ENCODE measurements at places on chromosomes 13 and 19.

GRCh38 chr13:98334620-98335205 is 157.6 kb upstream of the RNF113B start:
- no peak for DNase-seq

DNA sequence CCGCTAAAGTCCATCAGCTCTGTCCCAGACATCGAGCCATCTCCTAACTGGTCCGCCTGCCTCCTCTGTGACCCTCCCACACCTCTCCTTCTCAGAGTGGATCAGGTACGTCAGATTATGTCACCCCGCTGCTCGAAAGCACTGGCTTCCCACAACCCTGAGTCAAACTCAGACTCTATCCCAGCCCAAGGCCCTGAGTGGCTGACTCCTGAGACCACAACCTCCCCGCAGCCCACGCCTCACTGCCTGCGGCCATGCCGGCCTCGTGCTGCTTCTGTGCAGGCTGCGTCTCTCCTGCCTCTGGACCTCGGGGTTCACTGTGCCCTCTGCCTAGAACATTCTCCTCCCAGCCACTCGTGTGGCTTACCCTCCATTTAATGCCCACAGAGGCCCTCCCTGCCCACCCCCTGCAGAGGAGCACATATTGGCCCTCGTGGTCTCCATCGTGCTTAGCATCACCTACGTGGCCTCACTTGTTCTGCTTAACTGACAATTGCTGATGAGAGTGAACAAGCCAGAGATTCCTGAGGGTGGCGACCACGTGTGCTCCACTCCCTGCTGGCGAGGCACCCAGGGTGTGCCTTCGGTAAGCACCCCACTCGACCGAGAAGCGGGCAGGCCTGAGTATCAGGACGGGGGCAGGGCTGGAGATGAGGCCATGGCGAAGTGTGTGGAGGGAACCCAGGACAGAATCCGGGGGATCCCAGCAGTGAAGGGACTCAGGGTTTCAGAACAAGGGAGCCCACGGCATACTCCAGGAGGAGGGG is 13.5 kb upstream of the FKRP start:
- DNase-seq, result no peak

GRCh38 chr19:41707871-41708371 is 505 bp upstream of the CEACAM5 start:
- no peak for DNase-seq

DNA sequence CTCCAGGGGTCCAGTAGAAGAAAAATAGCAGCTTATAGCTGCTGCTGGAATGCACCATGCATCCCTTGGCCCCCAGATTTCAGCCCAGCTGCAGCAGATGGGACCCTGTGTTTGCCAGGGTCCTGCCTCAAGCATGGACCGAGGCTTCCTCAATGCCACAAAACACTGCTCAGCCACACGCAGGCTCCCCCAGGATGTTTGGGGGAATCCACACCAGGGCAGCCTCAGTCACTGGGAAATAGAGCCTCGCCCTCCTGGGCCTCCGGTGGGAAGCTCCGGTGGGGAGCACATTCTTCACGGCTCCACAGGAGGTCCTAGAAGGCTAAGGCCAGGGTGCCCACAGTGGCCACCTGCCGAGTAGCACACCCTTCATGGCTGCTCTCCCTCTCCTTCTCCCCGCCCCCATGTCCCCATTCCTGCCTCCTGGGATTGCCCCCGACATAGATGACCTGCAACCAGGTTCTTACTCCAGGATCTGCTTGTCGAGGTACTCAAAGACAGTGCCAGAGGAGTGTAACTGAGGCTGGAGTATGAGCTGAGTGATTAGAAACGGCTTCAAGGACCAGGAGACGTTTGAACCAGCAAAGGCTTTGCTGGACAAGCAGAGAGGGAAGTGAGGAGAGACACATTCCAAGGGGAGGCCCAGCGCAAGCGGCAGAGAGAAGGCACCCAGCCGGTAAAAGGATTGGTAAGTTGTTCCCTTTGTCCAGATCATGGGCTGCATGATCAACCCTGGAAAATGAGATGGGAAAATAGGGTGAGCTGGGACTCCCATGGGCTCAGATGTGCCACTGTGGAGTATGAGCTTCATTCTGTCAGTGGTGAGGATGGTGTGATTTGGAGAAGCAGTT is 110.7 kb upstream of the UQCRFS1 start:
- no peak for DNase-seq

DNA sequence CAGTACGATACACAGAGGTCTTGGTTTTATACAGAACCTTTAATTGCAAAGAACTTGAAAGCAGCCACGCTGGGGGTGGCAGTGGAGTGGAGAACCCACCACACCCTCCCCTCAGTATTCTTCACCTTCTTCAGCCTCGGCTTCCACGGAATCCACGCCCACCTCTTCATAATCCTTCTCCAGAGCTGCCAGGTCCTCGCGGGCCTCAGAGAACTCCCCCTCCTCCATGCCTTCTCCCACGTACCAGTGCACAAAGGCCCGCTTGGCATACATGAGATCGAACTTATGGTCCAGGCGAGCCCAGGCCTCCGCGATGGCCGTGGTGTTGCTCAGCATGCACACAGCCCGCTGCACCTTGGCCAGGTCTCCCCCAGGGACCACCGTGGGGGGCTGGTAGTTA is 7.9 kb downstream of the TUBA3C start:
- DNase-seq, result no peak

- no peak for DNase-seq
Observed at GRCh38 chr19:9076901-9077300, 10.0 kb upstream of the OR1M1 start.

GRCh38 chr19:34173193-34173956 is 1.1 kb downstream of the LSM14A start:
- DNase-seq, result peak; percentile 20

GRCh38 chr13:51704399-51705313 is 99.3 kb downstream of the DHRS12 start:
- no peak for DNase-seq

GRCh38 chr13:93915269-93915809 is 564.1 kb downstream of the DCT start:
- no peak for DNase-seq

- DNase-seq, result no peak
Observed at GRCh38 chr13:53847502-53847901, 818.9 kb downstream of the OLFM4 start.

DNA sequence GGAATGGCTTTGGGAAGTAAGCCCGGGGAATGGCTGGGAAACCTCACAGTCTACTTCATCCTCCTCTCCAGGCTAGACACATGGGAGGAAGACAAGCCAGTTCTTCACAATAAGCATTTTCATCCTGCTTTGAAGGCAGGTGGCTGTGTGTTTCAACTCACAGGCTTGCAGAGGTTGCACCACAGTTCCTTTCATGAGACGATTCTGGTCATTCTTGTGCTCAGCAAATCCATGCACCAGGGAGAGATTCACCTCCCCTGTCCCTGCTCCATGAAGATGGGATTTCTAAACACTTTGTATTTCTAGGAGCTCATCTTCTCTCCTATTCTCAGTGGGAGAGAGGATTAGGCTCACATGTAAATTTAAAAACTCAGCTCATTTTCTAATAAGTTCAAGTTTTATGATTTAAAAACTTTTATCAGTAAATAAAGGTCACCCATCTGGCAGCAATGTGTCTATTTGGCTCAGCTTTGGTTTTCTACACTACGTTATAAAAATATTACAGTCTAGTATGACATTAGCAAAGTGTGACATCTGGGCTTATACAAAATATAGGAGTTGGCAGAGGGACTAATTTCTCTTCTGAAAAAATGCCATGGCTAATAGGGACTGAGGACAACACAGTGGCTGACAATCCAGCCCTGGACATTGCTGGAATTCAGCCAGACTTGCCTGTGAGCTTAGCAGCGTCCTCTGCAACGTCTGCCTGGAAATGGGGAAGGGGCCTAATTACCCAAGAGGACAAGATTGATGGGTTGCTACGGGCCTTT is 283.2 kb upstream of the SLC10A2 start:
- no peak for DNase-seq
